ENCODE measurements at places on chromosomes 6 and 20.

GRCh38 chr6:33827546-33828451 lies 24.0 kb upstream of the MLN start:
- no peak for DNase-seq

- DNase-seq = no peak
Observed at GRCh38 chr6:61044011-61044410, 1242.0 kb downstream of the KHDRBS2 start.

- no peak for DNase-seq
Observed at GRCh38 chr20:63651942-63652191, 1.4 kb downstream of the STMN3 start.

- DNase-seq = no peak
Observed at GRCh38 chr6:43454696-43455530, 435 bp downstream of the DLK2 start.

- no peak for DNase-seq
Observed at GRCh38 chr6:117829594-117830319, 77.3 kb upstream of the SLC35F1 start.

DNA sequence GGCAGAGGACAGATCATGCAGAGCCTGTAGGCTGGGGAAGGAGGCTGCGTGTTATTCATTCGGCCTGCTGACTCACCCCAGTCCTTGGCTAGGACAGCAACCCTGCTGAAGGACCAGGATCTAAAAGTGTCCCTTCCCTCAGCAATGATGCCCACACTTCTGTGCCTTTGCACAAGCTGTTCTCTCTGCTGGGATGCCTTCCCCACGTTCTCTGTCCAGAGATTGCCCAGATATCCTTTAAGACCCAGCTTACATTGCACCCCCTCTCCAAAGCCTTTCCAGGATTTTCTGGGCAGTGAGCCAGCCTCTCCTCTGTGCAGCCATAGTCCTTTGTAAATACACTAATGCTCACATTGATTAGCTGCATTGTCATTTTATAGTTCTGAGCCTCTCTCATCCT lies 99.3 kb upstream of the CHD6 start:
- no peak for DNase-seq

- no peak for DNase-seq
Observed at GRCh38 chr6:114707081-114707620, 364.3 kb upstream of the HS3ST5 start.
